ENCODE measurements at places on chromosomes 3 and 15. TPM values are rescaled to one million over a fixed set of nuclear protein-coding genes. Genes with fewer than 3 reads are reported as not detected.

Gene LRRIQ4
- total RNA-seq: 0.16 TPM

Gene ANKRD34C
- not detected for total RNA-seq

Gene SIN3A
- 39.1 TPM for total RNA-seq

Gene FOXB1
- total RNA-seq: not detected

Gene NR1D2
- 67.8 TPM for total RNA-seq

Gene DPPA2
- total RNA-seq: not detected

Gene TAGLN3
- total RNA-seq: 0.16 TPM

Gene SAMD7
- not detected for total RNA-seq

Gene AHSG
- total RNA-seq: not detected

Gene FGF7
- total RNA-seq: 157 TPM

Gene ATRIP
- total RNA-seq: 4.7 TPM

Gene GOLGA8J
- total RNA-seq: not detected

Gene MST1
- total RNA-seq: 4.4 TPM

Gene KCNMB2
- total RNA-seq: 2.1 TPM

Gene ATG3
- 52.7 TPM for total RNA-seq

Gene ZPLD1
- not detected for total RNA-seq

Gene ANKRD63
- total RNA-seq: not detected

Gene NANOGP8
- total RNA-seq: not detected

Gene GATM
- total RNA-seq: not detected

Gene ATP13A4
- total RNA-seq: not detected

Gene TMEM266
- total RNA-seq: 0.12 TPM

Gene PTH1R
- total RNA-seq: 11.0 TPM

Gene NFKBIZ
- 58.6 TPM for total RNA-seq

Gene NRG4
- not detected for total RNA-seq
